NCI-H1092 (cell line): ENCODE measurements at places on chromosomes 3 and 15.

GRCh38 chr3:85258326-85258725 lies 299.5 kb downstream of the CADM2 start:
- no peak for DNase-seq

GRCh38 chr3:73674280-73674679 lies 49.5 kb upstream of the PDZRN3 start:
- DNase-seq: no peak

DNA sequence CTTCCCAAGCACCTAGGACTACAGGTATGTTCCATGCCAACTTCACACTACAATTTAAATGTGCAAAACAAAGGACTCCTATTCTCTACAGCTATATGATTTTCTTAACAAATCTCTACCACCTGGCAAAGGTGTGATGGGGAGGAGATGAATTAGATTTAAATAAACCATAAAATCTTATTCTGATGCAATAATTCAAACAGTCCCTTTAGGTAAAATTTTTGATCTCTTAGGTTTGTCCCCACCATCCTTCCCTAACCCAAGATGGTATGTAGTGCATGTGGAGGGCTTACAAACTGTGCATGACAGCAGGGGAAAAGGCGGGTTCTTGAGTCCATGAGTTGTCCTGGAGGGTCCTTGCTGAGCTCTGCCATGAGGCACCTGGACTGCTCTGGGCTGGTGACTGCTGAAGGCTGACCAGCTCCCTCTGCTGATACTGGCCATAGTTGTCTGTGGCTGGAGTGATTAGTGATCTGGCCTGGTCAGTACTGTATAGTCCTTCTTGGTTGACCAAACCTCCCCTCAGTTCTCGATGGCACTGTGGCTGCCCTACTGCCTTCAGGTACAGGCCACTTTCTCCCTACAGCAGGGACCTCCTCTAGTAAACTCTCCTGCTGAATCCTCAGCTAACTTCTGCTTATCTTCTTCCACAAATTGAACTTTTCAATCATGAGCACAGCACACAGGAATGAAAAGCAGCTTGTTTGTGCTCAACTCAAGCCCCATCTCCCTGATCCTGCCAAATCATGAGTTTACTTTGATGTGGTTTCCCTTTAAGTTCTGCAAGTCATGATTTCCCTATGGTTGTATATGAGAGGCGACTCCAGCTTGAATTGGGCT lies 30.1 kb downstream of the CFAP161 start:
- DNase-seq: no peak

GRCh38 chr15:96860741-96861140 lies 530.2 kb downstream of the NR2F2 start:
- DNase-seq: no peak

GRCh38 chr3:122232485-122232884 lies 49.0 kb downstream of the CASR start:
- no peak for DNase-seq
